ENCODE measurements at places on chromosomes 6 and 20.

GRCh38 chr6:45880159-45880558 is 135.5 kb downstream of the CLIC5 start:
- H3K27me3 ChIP-seq, result no peaks in the 10 kb centered on the region
- H3K27ac ChIP-seq, result no peak overlapping the region
- DNase-seq, result no peak
- H3K4me3 ChIP-seq, result no peak overlapping the region

GRCh38 chr6:109383438-109383940 is 1.2 kb upstream of the CD164 start:
- H3K36me3 ChIP-seq, result no peaks in the 10 kb centered on the region
- peaks cover 25% of the 10 kb centered on the region for H3K4me1 ChIP-seq
- peak overlapping the region; percentile 97 for H3K27ac ChIP-seq
- H3K4me3 ChIP-seq, result peak overlapping the region; percentile 88

- no peak for DNase-seq
- H3K36me3 ChIP-seq, result no peaks in the 10 kb centered on the region
- no peak overlapping the region for H3K27ac ChIP-seq
- no peak overlapping the region for H3K4me3 ChIP-seq
- H3K4me1 ChIP-seq, result no peaks in the 10 kb centered on the region
- H3K27me3 ChIP-seq, result no peaks in the 10 kb centered on the region
These were observed 79.4 kb upstream of the NRN1 start for GRCh38 chr6:6085928-6086668.

- H3K4me1 ChIP-seq, result peaks cover 35% of the 10 kb centered on the region
- DNase-seq, result no peak
- H3K36me3 ChIP-seq, result peaks cover 6% of the 10 kb centered on the region
These were observed 11.4 kb downstream of the COMMD7 start for GRCh38 chr20:32731882-32732266.

DNA sequence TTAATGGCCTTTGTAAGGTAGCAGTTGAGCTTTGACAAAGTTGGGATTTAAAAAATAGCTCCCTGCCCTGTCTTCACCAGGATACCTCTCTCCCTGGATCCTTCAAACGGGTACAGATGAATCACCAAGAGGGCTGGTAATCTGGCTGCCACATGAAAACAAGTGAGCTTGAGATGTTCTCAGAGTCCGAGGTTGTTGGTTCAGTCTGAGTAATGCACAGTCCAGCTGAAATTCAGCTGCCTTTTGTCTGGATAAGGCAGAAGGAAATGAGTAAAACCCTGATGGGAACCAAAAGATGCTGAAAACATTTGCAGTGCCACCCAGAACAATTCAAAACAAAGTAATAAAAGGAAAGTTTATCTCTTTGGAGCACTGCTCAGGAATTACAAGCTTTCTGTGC is 86.8 kb downstream of the GJA1 start:
- H3K27me3 ChIP-seq, result no peaks in the 10 kb centered on the region
- no peak overlapping the region for H3K4me3 ChIP-seq
- no peak overlapping the region for H3K27ac ChIP-seq
- H3K36me3 ChIP-seq, result no peaks in the 10 kb centered on the region

DNA sequence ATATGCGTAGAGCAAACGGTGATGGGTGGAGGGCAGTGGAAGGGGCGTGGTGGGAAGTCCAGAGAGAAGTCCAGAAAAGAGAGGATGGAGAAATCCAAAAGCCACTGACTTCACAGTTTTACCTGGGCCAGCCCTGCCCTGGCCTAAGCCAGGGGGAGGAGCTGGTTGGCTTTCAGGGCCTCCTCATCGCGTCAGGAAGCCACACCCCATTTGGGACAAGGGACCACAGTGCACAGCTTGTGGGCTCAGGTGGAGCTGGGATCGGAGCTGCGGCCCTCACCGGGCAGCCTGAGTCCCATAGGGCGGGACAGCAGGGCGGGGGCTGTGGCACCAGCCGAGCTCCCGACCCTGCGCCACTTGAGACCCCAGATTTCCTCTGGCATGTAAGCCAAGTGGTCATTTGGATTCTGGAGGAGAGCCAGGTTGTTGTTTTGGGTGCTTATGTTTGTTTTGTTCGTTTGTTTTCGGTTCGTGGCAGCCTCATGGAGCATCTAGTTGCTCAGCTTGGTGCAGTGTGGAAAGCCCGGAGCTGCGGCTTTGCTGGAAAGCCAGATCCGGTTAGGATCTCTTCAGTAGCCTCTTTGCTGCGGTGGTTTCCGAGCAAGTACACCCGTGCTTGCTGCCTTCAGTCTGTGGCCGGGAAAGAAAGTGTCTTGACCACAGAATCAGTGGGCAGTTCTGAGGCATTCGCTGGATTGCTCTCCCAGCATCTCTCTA is 42.2 kb downstream of the RIOK1 start:
- no peak overlapping the region for H3K4me3 ChIP-seq
- no peak overlapping the region for H3K27ac ChIP-seq
- DNase-seq, result no peak
- no peaks in the 10 kb centered on the region for H3K4me1 ChIP-seq

DNA sequence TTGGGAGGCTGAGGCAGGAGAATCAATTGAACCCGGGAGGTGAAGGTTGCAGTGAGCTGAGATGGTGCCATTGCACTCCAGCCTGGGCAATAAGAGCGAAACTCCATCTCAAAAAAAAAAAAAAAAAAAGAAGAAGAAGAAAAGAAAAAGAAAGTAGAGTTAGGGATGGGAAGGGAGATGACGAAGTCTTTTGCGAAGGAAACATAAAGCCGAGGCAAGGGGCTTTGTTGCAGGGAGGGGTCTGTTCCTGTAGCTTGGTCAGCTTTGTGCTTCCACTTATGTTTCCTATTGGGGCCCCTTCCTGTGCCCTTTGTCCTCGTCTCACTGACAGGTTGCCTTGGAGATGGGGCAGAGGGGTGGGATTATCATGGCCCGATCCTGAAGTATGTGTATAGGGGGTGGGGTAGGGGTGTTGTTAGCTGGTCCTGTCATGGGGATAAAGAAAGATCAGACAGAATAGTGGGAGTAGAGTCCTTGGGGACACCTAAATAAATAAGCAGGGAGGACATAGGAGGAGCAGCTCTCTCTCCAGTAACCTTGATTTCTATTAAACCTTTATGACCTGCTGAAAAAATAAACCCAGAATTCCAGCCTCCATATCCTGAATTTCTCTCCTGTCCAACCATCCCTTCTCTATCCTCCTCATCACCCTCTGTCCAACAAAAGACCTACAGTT is 1.1 kb upstream of the CLIC1 start:
- H3K4me3 ChIP-seq, result peak overlapping the region; percentile 97
- peaks cover 58% of the 10 kb centered on the region for H3K4me1 ChIP-seq
- H3K27ac ChIP-seq, result peak overlapping the region; percentile 98

DNA sequence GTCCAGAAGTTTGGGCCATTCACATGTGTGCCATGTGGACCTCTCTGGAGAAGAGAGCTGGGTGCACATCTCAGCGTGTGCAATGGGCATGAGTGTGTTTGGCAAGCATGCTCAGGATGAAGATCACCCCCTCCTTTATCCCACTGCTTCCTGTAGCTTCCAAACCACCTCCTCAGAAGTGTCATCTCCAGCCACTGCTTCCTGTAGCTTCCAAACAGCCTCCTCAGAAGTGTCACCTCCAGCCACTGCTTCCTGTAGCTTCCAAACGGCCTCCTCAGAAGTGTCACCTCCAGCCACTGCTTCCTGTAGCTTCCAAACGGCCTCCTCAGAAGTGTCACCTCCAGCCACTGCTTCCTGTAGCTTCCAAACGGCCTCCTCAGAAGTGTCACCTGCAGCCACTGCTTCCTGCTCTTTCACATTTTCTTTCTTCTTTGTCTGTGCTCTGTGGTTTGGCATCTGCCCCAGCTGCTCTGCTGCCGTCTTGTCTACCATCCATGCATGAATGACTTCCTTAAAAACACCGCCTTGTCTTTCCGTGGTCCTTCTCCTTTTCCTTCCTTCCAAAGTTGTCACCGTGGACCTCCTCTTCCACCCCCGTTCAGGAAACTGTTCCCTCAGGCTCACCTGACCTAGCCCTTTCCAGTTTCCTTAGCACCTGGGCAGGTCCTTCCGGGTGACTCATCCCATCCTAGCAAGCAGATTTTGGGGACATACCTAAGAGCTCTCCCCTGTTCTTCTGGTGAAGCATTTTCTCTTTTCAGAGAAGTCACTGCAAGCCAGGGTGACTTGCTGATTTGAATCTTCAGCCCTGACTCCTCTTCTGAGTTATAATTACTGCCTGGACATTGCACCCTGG is 43.5 kb upstream of the TIAM2 start:
- peak overlapping the region; percentile 33 for H3K27ac ChIP-seq
- no peaks in the 10 kb centered on the region for H3K36me3 ChIP-seq
- H3K4me3 ChIP-seq, result peak overlapping the region; percentile 47
- H3K27me3 ChIP-seq, result no peaks in the 10 kb centered on the region
- H3K4me1 ChIP-seq, result peaks cover 24% of the 10 kb centered on the region

DNA sequence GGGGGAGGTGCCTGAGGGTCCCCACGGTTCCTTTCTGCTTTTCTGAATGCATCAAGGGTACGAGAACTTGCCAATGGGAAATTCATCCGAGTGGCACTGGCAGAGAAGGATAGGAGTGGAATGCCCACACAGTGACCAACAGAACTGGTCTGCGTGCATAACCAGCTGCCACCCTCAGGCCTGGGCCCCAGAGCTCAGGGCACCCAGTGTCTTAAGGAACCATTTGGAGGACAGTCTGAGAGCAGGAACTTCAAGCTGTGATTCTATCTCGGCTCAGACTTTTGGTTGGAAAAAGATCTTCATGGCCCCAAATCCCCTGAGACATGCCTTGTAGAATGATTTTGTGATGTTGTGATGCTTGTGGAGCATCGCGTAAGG is 226.4 kb downstream of the SMOC2 start:
- H3K4me1 ChIP-seq, result no peaks in the 10 kb centered on the region
- no peaks in the 10 kb centered on the region for H3K27me3 ChIP-seq
- H3K4me3 ChIP-seq, result no peak overlapping the region
- DNase-seq, result no peak
- H3K27ac ChIP-seq, result no peak overlapping the region

DNA sequence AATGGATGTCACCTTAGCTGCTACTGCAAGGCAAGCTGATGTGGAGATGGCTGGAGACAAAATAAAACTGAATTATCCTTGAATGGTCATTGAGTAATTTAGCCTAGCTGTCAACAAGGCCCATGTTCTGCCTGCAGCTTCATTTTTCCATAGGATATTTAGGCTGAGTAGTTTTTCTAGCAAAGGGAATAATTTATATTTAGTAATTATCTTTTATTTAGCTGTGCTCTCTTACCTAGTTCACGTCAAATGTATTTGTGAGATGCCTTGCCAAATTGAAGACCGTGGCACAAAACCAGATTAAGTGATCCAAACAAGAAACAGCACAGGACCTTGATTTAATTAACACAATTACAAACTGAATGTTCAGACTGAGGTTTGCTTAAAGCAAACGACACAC is 77.4 kb upstream of the CEP162 start:
- no peaks in the 10 kb centered on the region for H3K27me3 ChIP-seq
- H3K4me3 ChIP-seq, result no peak overlapping the region
- DNase-seq, result no peak
- H3K4me1 ChIP-seq, result no peaks in the 10 kb centered on the region

- no peaks in the 10 kb centered on the region for H3K4me1 ChIP-seq
- H3K27ac ChIP-seq, result no peak overlapping the region
- no peak overlapping the region for H3K4me3 ChIP-seq
- DNase-seq, result no peak
- no peaks in the 10 kb centered on the region for H3K36me3 ChIP-seq
These were observed 393.2 kb upstream of the SOX4 start for GRCh38 chr6:21200134-21200870.

DNA sequence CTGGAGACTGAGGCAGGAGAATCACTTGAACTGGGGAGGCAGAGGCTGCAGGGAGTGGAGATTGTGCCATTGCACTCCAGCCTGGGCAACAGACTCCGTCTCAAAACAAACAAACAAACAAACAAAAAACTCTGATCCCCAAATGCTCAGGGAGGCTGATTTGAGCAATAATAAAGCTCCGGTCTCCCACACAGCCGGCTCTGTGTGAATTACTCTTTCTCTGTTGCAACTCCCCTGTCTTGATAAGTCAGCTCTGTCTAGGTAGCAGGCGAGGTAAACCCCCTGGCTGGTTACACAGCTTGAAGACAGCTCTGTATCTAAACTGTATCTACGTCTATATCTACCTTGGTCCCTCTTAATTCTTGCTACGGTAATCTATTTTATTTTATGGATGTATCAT is 6.4 kb upstream of the SERINC3 start:
- no peaks in the 10 kb centered on the region for H3K27me3 ChIP-seq
- H3K27ac ChIP-seq, result no peak overlapping the region
- no peak for DNase-seq
- H3K4me3 ChIP-seq, result no peak overlapping the region
- peaks cover 18% of the 10 kb centered on the region for H3K4me1 ChIP-seq

GRCh38 chr20:4820806-4821518 is 99.3 kb downstream of the PRND start:
- peaks cover 21% of the 10 kb centered on the region for H3K4me1 ChIP-seq
- no peak overlapping the region for H3K4me3 ChIP-seq
- no peak overlapping the region for H3K27ac ChIP-seq
- peaks cover 6% of the 10 kb centered on the region for H3K36me3 ChIP-seq

- H3K27ac ChIP-seq, result no peak overlapping the region
- H3K4me1 ChIP-seq, result no peaks in the 10 kb centered on the region
- H3K36me3 ChIP-seq, result no peaks in the 10 kb centered on the region
- H3K27me3 ChIP-seq, result no peaks in the 10 kb centered on the region
- H3K4me3 ChIP-seq, result no peak overlapping the region
These were observed 270.1 kb downstream of the TFAP2A start for GRCh38 chr6:10144772-10145171.

GRCh38 chr20:57708694-57709673 is 831 bp downstream of the PMEPA1 start:
- DNase-seq, result peak; percentile 37
- peaks cover 16% of the 10 kb centered on the region for H3K4me1 ChIP-seq
- H3K27ac ChIP-seq, result no peak overlapping the region
- H3K4me3 ChIP-seq, result no peak overlapping the region

DNA sequence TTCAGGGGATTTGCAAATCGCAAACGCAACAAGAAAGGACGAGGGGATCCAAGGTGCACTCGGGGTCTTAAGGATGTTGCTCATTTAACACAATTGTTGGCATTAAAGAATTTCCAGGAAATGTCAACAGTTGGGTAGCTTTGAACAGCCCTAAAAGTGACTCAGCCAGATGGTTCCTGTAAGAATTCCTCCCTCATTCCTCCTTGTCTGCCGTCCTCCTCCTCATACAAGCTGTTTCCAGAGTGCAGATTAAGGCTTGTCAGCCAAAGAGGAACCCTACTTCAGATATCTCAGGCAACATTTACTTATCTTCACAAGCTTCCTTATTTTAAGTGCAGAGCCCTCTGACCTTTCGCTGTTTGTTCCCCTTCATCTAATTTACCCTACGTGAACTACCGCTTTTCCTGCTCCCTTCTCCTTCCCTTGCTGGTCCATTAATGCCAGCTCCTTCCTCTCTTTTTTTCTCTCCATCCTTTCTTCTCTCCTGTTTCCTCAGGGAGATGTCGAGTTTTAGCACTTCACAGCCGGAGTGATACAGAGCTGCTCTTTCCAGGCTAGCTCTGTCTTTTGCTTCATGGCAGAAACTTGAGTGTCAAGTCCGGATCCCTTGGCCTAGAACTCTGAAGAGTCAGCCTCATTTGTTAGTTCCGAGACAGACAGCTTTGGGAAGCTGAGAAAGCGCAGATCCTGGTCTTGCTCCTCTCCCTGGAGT is 26.1 kb upstream of the TBC1D7 start:
- peaks cover 37% of the 10 kb centered on the region for H3K4me1 ChIP-seq
- H3K27ac ChIP-seq, result peak overlapping the region; percentile 32
- H3K36me3 ChIP-seq, result no peaks in the 10 kb centered on the region
- DNase-seq, result no peak
- H3K27me3 ChIP-seq, result no peaks in the 10 kb centered on the region
- peak overlapping the region; percentile 52 for H3K4me3 ChIP-seq

GRCh38 chr6:90187437-90188121 is 109.1 kb downstream of the BACH2 start:
- H3K4me1 ChIP-seq, result peaks cover 75% of the 10 kb centered on the region
- H3K27ac ChIP-seq, result no peak overlapping the region
- H3K27me3 ChIP-seq, result no peaks in the 10 kb centered on the region
- no peak for DNase-seq
- no peaks in the 10 kb centered on the region for H3K36me3 ChIP-seq

All from CD8-positive, alpha-beta memory T cell (primary cell).